ENCODE measurements at places on chromosomes 1 and 21.

- DNase-seq = no peak
Observed at GRCh38 chr21:38133240-38133639, 123.6 kb upstream of the KCNJ15 start.

DNA sequence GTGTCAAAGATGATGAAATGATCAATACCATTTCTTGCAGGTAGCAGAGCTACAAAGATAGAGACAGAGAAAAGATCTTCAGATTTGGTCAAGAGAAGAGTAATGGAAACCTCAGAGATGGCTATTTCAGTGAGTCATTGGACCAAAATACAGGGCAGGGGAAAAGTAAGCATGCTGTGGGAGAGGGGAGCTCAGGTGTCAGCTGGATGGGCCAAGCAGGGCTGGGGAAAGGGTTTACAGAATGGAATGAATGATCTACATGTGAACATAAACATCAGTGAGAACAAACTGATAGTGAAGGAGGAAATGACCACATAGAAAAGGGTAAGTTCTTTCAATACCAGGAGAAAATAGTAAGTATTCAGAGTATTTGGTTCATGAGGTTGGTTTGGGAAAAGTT lies 61.4 kb upstream of the CNN3 start:
- DNase-seq = no peak

- DNase-seq = no peak
Observed at GRCh38 chr1:198352975-198353695, 187.3 kb downstream of the ATP6V1G3 start.

DNA sequence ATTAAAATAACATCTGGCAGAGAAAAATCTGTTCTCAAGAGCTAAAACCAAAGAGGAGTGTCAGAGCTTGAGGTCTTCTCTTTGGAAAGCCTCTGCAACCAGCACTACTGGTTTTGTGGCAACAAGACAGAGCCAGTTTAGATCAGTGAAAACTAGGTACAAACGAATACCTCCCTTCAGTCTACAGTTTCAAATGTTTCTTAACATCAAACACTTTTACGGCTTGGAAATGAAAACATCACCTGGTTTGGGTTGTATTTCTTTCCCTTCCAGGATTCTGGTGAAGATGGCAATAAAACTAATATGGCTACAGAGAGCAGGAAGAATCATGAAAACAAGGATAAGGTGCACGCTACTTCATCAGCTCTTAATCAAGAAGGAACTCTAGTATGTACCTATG lies 339.4 kb upstream of the ESRRG start:
- DNase-seq = no peak

DNA sequence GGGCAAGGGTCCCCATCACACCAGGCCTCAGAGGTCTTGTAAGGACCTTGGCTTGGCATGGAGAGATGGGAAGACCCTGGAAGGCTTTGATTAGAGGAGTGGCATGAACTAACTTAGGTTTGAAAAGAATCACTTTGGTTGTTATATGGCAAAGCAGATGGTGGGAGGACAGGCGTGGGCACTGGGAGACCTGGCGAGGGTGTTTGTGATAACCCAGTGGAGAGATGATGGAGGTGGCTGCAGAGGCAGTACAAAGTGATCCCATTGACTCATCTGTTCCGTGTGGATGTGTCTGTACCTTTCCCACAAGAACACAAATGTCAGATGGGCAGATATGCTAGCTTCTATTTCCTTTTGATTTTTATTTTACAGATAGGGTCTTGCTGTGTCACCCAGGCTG lies 168.3 kb downstream of the SLC35F3 start:
- DNase-seq = no peak

DNA sequence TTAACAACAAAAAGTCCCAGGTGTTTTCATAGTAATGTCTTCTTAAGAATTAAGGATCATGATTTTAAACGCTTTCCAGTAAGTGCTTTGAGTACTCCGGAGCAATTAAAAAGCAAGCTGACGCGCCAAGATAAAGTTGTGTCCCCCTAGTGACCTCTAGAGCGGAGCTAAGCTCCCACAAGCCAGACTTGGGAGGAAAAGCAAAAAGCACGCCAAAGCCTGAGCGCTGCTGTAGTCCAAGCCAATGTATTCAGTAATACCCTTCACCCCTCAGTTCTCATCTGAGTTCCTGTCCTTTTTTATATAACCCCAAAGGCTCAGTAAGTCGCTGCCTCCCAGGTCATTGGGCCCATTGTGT lies 3.5 kb upstream of the SLC44A5 start:
- no peak for DNase-seq

DNA sequence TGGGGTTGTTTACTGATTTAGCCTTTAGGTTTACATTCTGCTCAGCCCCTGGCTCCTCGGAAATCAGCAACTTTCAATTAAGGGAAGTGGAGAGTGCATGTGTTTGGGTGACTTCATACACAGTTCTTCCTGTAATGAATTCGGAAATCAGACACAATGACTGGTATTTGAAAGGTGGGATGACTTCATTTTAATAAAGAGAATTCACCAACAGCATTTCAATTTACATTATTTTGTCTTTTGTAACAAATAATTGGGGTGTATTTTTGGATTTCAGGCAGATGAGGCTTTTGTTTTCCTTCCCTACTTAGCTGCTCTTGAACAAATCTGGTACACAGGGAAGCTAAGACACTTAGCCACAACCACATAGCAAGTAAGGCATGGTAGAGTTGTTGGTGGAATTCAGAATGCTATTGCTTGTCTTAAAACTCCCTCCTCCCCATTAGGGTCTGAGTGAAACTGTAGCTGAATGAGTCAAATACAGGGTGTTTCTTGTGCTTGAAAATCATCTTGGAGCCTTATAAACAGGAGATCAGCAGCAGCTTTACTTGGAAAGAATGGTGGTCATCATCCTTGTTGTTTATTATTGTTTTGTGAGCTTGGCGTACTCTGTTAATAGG lies 917 bp downstream of the STX12 start:
- DNase-seq = no peak

GRCh38 chr1:223421676-223422075 lies 28.5 kb downstream of the CCDC185 start:
- no peak for DNase-seq

GRCh38 chr1:119007670-119008482 lies 19.7 kb upstream of the TBX15 start:
- DNase-seq = no peak

- no peak for DNase-seq
Observed at GRCh38 chr1:228351850-228352249, 54.8 kb downstream of the TRIM11 start.
